Neural crest cell (in vitro differentiated cells): ENCODE measurements at places on chromosomes 2 and 18.

GRCh38 chr18:30967701-30968100, 74.8 kb downstream of the DSC3 start:
- peaks cover 4% of the 10 kb centered on the region for H3K4me1 ChIP-seq
- H3K4me3 ChIP-seq = no peak overlapping the region
- H3K27me3 ChIP-seq = no peaks in the 10 kb centered on the region
- H3K27ac ChIP-seq = no peak overlapping the region

- peaks cover 15% of the 10 kb centered on the region for H3K36me3 ChIP-seq
- no peaks in the 10 kb centered on the region for H3K27me3 ChIP-seq
- peaks cover 10% of the 10 kb centered on the region for H3K4me1 ChIP-seq
- H3K27ac ChIP-seq = no peak overlapping the region
- no peak overlapping the region for H3K4me3 ChIP-seq
- no peak for DNase-seq
These were observed 71.4 kb downstream of the RAPGEF4 start for GRCh38 chr2:172806996-172807395.

GRCh38 chr18:59150236-59150635, 10.6 kb downstream of the SEC11C start:
- no peak overlapping the region for H3K4me3 ChIP-seq
- DNase-seq = no peak

- H3K36me3 ChIP-seq = peaks cover 23% of the 10 kb centered on the region
- H3K4me1 ChIP-seq = peaks cover 52% of the 10 kb centered on the region
- no peak for DNase-seq
- H3K4me3 ChIP-seq = no peak overlapping the region
- peak overlapping the region; percentile 39 for H3K27ac ChIP-seq
These were observed 35.2 kb downstream of the ZNF516 start for GRCh38 chr18:76459687-76460350.

GRCh38 chr2:119760237-119760955, 674 bp downstream of the PTPN4 start:
- H3K27me3 ChIP-seq = peaks cover 3% of the 10 kb centered on the region
- no peak for DNase-seq
- no peaks in the 10 kb centered on the region for H3K36me3 ChIP-seq
- peak overlapping the region; percentile 82 for H3K4me3 ChIP-seq

DNA sequence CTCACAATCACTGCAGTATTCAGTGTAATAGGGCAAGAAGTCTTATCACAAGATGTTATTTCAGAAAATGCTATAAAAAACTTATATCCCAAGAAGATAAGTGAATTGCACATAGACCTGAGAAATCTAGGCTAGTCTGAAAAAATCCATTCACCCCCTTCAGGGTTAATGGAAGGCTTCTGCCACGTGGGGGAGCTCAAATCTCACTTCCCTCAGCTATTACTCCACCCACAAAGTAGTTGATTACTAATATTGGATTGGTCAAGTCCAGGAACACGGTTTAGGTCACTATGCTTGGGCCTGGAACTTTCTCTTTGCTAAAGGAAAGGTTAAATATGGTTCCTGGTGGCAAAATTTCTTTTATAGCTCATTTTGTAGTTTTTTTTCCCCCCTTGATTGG, 51.2 kb upstream of the ADAM23 start:
- H3K27me3 ChIP-seq = no peaks in the 10 kb centered on the region
- no peak overlapping the region for H3K4me3 ChIP-seq
- no peak overlapping the region for H3K27ac ChIP-seq
- H3K36me3 ChIP-seq = no peaks in the 10 kb centered on the region

DNA sequence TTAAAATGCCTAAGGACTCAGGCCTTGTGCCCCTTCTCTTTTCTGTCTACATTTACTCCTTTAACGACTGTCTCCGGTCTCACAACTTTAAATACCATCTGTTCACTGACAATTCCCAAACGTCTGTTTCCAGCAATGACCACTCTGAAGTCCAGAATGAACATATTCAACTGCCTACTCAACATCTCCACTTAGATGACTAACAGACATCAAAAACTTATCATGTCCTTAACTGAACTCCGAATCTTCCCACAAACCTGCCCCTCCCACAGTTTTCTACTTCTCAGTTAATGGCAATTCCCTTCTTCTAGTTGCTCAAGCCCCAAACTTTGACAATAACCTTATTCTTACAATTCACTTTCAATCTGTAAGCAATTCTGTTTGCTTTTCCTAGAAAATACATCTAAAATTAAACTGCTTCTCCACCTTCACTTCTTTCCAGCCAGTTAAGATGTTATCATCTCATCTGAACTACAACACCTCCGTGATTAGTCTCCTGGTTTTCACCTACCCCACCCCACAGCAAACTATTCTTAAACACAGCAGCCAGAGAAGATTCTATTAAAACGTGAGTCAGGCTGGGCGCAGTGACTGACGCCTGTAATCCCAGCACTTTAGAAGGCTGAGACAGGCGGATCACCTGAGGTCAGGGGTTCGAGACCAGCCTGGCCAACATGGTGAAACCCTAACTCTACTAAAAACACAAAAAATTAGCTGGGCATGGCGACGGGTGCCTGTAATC, 2.8 kb downstream of the C1D start:
- H3K4me1 ChIP-seq = peaks cover 27% of the 10 kb centered on the region
- H3K36me3 ChIP-seq = no peaks in the 10 kb centered on the region
- no peak for DNase-seq
- H3K27ac ChIP-seq = no peak overlapping the region
- peak overlapping the region; percentile 63 for H3K4me3 ChIP-seq

DNA sequence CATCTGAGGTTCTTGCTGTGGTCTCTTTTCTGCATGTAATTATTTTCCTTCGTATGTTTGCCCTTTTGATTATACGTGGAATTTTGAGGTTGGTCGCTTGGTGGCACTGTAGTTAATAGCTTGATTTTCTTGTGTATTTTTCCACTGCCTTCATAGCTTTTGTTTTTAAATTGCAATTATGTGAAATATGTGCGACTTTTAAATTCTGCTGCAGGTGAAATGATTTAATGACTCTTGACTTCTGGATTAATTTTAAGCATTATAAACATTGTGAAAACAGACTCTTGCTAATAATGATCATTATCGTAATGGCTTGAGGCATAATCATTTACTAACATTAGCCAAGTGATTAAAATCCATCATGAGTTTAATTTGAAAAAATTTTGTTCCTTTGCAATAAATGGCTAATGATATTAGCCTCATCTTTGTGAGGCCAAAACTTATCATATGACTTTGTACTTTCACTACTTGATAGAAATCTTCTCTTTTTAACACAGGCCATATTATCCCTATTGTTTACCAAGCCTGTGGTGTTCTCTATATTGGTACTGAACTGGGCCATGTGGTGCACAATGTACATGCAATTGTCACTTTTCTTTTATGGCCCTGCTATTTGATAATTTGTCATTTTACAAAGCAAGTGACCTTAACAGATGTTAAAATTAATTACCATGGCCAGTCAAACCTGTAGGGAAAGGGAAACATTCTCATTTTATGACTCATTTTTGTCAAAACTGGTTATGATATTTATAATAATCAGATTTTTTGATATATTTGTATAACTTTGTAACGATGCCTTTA, 62.8 kb upstream of the NEUROD1 start:
- H3K4me1 ChIP-seq = peaks cover 17% of the 10 kb centered on the region
- no peaks in the 10 kb centered on the region for H3K27me3 ChIP-seq
- no peak overlapping the region for H3K27ac ChIP-seq
- H3K4me3 ChIP-seq = peak overlapping the region; percentile 2

- no peaks in the 10 kb centered on the region for H3K4me1 ChIP-seq
- H3K27ac ChIP-seq = no peak overlapping the region
- no peaks in the 10 kb centered on the region for H3K36me3 ChIP-seq
- H3K27me3 ChIP-seq = peaks cover 4% of the 10 kb centered on the region
- no peak for DNase-seq
- no peak overlapping the region for H3K4me3 ChIP-seq
These were observed 401.5 kb downstream of the CNTNAP5 start for GRCh38 chr2:124426625-124427024.

- peaks cover 5% of the 10 kb centered on the region for H3K36me3 ChIP-seq
- peaks cover 44% of the 10 kb centered on the region for H3K4me1 ChIP-seq
- H3K4me3 ChIP-seq = peak overlapping the region; percentile 90
- no peak overlapping the region for H3K27ac ChIP-seq
These were observed 721 bp downstream of the METTL5 start for GRCh38 chr2:169823996-169824372.

DNA sequence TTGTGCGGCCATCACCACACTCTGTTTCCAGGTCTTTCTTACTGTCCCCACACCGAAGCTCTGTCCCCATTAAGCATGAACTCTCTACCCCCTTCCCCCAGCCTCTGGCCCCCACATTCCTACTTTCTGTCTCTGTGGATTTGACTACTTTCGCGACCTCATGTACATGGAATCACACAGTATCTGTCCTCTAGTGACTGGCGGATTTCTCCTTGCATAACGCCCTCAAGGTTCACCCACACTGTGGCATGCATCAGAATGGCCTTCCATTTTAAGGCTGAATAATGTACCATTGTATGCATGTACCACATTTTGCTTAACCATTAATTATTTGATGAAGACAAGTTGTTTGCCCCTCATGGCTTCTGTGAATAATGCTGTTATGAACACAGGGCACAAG, 467.6 kb upstream of the HS6ST1 start:
- H3K36me3 ChIP-seq = no peaks in the 10 kb centered on the region
- no peaks in the 10 kb centered on the region for H3K27me3 ChIP-seq
- H3K27ac ChIP-seq = no peak overlapping the region
- H3K4me3 ChIP-seq = no peak overlapping the region
- H3K4me1 ChIP-seq = peaks cover 12% of the 10 kb centered on the region
- DNase-seq = no peak

GRCh38 chr2:128354161-128354560, 35.5 kb upstream of the HS6ST1 start:
- no peak for DNase-seq
- H3K4me3 ChIP-seq = no peak overlapping the region
- H3K4me1 ChIP-seq = no peaks in the 10 kb centered on the region
- no peaks in the 10 kb centered on the region for H3K27me3 ChIP-seq
- H3K36me3 ChIP-seq = peaks cover 11% of the 10 kb centered on the region

GRCh38 chr2:132815516-132815915, 145.5 kb upstream of the LYPD1 start:
- no peaks in the 10 kb centered on the region for H3K27me3 ChIP-seq
- no peak overlapping the region for H3K4me3 ChIP-seq
- no peak overlapping the region for H3K27ac ChIP-seq
- peaks cover 25% of the 10 kb centered on the region for H3K36me3 ChIP-seq
- H3K4me1 ChIP-seq = peaks cover 14% of the 10 kb centered on the region

DNA sequence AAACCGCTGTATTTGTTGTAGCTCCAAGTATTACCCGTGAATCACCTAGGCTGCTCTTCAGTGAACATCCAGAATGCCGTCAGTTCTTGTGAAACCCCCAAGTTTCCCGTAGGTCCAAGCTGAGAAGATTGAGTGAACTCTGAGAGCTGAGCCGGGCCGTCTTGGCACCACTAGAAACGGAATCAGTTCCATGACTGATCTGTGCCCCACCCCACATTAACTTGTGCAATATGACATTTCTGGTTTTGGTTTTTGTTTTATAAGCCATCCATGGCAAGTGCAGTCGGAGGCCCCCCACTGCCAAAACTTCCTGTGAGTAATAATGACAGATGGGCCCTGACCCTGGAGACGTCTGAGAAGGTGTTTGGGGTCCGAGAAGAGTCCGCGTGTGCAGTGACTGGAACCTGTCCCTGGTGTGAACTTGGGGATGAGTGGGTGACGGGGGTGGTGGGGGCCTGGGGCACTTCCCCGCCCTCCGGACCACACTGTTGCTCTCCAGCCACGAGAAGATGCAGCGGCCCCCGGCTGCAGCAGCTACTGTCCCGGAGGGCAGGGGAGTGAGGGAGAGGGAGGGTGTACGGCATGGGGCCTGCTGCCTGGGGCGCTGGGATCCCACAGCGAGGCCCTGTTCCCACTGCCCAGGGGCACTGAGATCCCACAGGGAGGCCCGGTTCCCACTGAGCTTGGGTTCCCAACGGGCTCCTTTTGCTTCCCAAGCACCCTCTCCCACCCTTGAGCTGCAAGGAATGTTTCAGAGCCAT, 26.5 kb downstream of the NFATC1 start:
- peaks cover 2% of the 10 kb centered on the region for H3K27me3 ChIP-seq
- H3K4me1 ChIP-seq = peaks cover 17% of the 10 kb centered on the region
- no peak overlapping the region for H3K27ac ChIP-seq
- H3K36me3 ChIP-seq = no peaks in the 10 kb centered on the region
